ENCODE measurements at places on chromosomes 6 and 20. TPM values are rescaled to one million over a fixed set of nuclear protein-coding genes. Genes with fewer than 3 reads are reported as not detected.

RIMS4 gene
- 3.2 TPM for total RNA-seq

ZSWIM1 gene
- total RNA-seq: 10.2 TPM

PPIL6 gene
- total RNA-seq: 1.0 TPM

TAAR9 gene
- not detected for total RNA-seq

TOX2 gene
- 0.12 TPM for total RNA-seq

PTPRA gene
- total RNA-seq: 30.1 TPM

BMP6 gene
- 2.8 TPM for total RNA-seq

SRMS gene
- total RNA-seq: not detected

CDC25B gene
- total RNA-seq: 35.7 TPM

GATA5 gene
- total RNA-seq: 0.41 TPM

ATP6V1G2 gene
- not detected for total RNA-seq

RSPH9 gene
- total RNA-seq: not detected

DEFB124 gene
- total RNA-seq: not detected

DDX43 gene
- not detected for total RNA-seq

RBPJL gene
- not detected for total RNA-seq

OR11A1 gene
- not detected for total RNA-seq

GABRR1 gene
- not detected for total RNA-seq

GGTLC1 gene
- not detected for total RNA-seq

BMP2 gene
- 1.1 TPM for total RNA-seq

CST4 gene
- not detected for total RNA-seq

MUC22 gene
- total RNA-seq: not detected

RIPPLY2 gene
- total RNA-seq: not detected

GJA10 gene
- not detected for total RNA-seq

PRSS16 gene
- 3.4 TPM for total RNA-seq

PGK2 gene
- total RNA-seq: not detected

CGAS gene
- total RNA-seq: not detected

PRICKLE4 gene
- total RNA-seq: not detected

TBC1D32 gene
- total RNA-seq: 1.4 TPM

HMGN4 gene
- total RNA-seq: 88.8 TPM

PTCRA gene
- not detected for total RNA-seq

MRPL14 gene
- 145 TPM for total RNA-seq

SLC35D3 gene
- not detected for total RNA-seq

HSPA12B gene
- 0.12 TPM for total RNA-seq

ZC3H12D gene
- total RNA-seq: 0.10 TPM

CALHM6 gene
- not detected for total RNA-seq

CGA gene
- not detected for total RNA-seq

TRAM2 gene
- total RNA-seq: 28.2 TPM

TUBB1 gene
- not detected for total RNA-seq

ANKRD6 gene
- total RNA-seq: 3.2 TPM

DOK5 gene
- not detected for total RNA-seq

Measured in H4 (cell line).